ENCODE measurements at places on chromosomes 6 and 20. TPM values are rescaled to one million over a fixed set of nuclear protein-coding genes. Genes with fewer than 3 reads are reported as not detected.

The SPEF1 gene
- total RNA-seq = not detected

The CCDC28A gene
- 9.1 TPM for total RNA-seq

The UNC5CL gene
- not detected for total RNA-seq

The PSORS1C1 gene
- total RNA-seq = 0.89 TPM

The EFCAB8 gene
- under 0.01 TPM for total RNA-seq

The ID4 gene
- 2.4 TPM for total RNA-seq

The PI16 gene
- total RNA-seq = 0.59 TPM

The ARG1 gene
- not detected for total RNA-seq

The MYO6 gene
- 28.7 TPM for total RNA-seq

The RIMS1 gene
- 0.89 TPM for total RNA-seq

The VTA1 gene
- total RNA-seq = 46.9 TPM

The CAGE1 gene
- total RNA-seq = not detected

The SASH1 gene
- 27.9 TPM for total RNA-seq

The OSTM1 gene
- 74.8 TPM for total RNA-seq

The SALL4 gene
- 2.0 TPM for total RNA-seq

The CRISP3 gene
- not detected for total RNA-seq

The GMPR gene
- total RNA-seq = 7.1 TPM

The MUC22 gene
- total RNA-seq = not detected

The ZSCAN23 gene
- 7.4 TPM for total RNA-seq

The RAD21L1 gene
- total RNA-seq = 0.59 TPM

The CST2 gene
- not detected for total RNA-seq

The LRRC73 gene
- total RNA-seq = 0.30 TPM

The SRSF12 gene
- 0.14 TPM for total RNA-seq

The CCND3 gene
- 8.6 TPM for total RNA-seq

The APMAP gene
- total RNA-seq = 159 TPM

The NMBR gene
- total RNA-seq = not detected

The MAP1LC3A gene
- 17.5 TPM for total RNA-seq

The OPRL1 gene
- 3.0 TPM for total RNA-seq

The LRRC1 gene
- total RNA-seq = 15.7 TPM

The CST5 gene
- not detected for total RNA-seq

The ZNF76 gene
- 10.7 TPM for total RNA-seq

Data from smooth muscle cell of the umbilical artery (primary cell).